ENCODE measurements at places on chromosomes 4 and X.

GRCh38 chrX:24260842-24261550 lies 52.9 kb downstream of the SUPT20HL2 start:
- DNase-seq = no peak

DNA sequence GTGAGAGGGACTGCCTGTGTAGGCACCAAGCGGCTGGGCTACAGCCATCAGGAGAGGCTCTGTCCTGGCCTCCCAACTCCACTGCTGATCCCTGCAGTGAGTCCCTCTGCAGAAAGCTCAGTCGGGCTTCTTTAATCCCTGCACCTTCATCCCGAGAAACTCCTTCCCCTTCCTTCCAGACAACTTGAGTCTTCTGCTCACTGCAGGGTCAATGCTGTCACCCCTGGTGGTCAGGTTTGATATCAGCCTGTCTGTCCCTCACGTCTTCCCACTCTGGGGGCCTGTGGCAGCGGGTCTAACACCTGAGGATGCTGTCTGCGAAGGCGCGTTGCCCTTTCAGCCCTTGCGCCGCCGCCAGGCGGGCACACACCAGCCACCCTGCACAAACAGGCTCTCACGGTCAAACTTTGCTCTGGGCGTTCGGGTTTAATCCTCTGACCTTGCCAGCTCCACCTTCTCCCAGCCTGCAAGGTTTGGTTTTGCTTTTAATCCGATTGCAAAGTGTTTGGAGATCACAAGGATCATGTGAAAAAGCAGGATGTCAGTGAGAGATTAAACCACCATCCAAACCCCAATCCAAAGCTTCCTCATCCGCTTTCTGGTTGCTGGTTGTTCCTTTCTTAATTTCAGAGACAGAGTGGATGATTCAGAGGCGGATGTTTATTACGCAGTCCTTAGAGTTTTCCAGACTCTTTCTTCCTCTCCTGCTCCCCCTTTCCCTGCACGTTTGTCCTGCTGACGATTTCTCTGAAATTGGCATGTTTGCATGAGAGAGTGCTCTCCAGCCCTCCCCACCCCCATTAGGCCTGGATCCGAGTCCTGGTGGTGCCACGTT lies 74.8 kb upstream of the SLC34A2 start:
- DNase-seq = no peak

GRCh38 chrX:38558686-38559085 lies 2.7 kb upstream of the TSPAN7 start:
- no peak for DNase-seq

- no peak for DNase-seq
These were observed 86.2 kb downstream of the NPFFR2 start for GRCh38 chr4:72118017-72118416.

GRCh38 chr4:17535906-17536305 lies 20.9 kb downstream of the CLRN2 start:
- DNase-seq = no peak

DNA sequence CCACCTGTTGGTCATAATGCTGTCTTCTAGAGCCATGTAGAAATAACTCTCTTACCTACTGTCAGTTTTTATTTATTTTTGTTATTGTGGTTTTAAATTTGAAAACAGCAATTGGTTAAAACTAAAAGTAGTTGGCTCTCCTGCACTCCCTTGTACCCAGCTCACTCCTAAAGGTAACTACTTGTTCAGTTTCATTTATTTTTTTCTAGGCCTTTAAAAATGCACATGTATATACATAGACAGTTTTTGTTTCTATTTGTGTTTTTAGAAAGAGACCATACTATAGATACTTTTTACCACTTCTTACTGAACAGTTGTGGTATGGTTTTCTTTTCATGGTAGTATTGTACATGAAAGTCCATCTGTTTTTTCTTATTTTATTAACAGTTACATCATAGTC lies 16.8 kb downstream of the SMAD1 start:
- DNase-seq = no peak

GRCh38 chr4:2938906-2939305 lies 24.3 kb downstream of the NOP14 start:
- no peak for DNase-seq

DNA sequence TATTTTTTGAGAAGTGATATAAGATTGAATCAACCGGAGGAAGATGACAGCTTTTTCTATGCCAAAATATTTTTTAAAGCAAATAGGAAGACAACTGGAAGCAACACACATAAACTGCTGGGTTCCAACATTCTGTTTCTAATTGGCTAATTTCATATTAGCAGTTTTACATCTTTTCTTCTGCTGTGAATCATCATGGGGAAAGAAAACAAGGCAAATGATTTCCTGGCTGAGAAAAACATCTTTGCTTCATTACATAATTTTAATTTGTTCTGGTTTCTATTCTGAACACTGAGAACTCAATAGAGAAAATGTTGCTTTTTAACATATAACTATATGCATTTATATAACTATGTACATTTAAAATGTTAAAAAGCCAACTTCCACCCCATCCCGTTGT lies 2518.5 kb downstream of the ARAP2 start:
- DNase-seq = no peak

- no peak for DNase-seq
These were observed 457.4 kb upstream of the PCDH10 start for GRCh38 chr4:132691668-132692067.

- DNase-seq = no peak
These were observed 32.9 kb upstream of the SPRY1 start for GRCh38 chr4:123363729-123364128.

DNA sequence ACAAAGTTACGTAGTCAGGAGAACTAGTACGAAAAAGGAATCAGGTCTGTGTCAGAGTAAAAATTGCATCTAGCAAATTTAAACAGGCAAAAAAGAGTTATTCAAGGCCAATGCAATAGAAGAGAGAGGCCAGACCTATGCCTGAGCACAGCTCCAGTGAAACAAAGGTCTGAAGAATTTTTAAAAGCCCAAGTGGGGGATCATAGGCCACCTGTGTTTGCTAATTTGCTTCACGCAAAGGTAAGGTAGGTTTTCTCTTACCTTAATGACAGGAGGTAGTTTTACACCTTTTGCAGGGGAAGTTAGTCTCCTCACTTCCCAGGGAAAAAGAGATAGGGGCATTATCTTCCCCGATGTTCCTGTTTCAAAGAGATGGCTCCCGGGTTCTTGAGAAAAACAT lies 448.6 kb upstream of the TECRL start:
- DNase-seq = no peak

DNA sequence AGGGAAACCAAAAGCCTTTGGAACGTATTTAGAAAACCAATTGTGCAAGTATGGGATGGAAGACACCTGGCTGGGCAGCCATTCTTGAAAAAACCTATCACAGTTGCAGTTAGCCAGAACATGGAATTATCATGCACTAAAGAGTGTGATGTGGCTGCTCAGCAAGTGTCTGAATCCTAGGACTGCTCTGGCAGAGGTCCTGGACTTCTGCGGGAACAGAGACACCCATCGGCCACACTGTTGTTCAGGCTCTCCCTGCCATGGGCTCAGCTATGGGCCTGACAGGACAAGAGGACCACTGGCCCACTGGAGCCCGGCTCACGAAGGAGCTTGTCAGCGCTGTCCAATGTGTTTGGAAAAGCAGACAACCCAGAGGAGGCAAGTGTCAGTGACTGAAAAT lies 115.7 kb upstream of the GPC4 start:
- DNase-seq = no peak

GRCh38 chr4:15314974-15315373 lies 112.9 kb upstream of the C1QTNF7 start:
- no peak for DNase-seq

- DNase-seq = peak; percentile 98
These were observed 28.3 kb upstream of the CFAP299 start for GRCh38 chr4:80307183-80307735.

DNA sequence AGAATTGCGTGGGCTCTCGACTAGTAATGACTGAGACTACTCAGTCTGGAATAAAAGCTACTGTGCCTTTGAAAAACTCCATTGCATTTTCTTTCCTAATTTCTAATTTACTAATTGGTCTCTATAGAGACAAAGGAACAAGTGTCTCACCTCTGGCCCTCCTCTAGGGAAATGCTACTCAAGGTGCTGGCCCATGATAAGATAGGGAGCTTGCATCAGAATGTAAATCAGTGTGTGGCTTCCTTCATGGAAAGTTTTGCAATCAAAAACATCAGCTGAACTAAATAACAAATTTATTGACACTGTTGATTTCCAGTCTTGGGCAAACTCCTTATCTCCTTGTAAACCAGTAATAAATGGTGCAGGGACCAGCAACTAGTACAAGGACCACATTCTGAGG lies 81.8 kb downstream of the SRPX start:
- DNase-seq = no peak

GRCh38 chr4:156766846-156767245 lies 204.8 kb downstream of the PDGFC start:
- DNase-seq = no peak

- DNase-seq = no peak
These were observed 147.1 kb downstream of the CAMK2D start for GRCh38 chr4:113614414-113614813.

- DNase-seq = no peak
These were observed 196.0 kb upstream of the DCAF8L1 start for GRCh38 chrX:28177202-28177601.

DNA sequence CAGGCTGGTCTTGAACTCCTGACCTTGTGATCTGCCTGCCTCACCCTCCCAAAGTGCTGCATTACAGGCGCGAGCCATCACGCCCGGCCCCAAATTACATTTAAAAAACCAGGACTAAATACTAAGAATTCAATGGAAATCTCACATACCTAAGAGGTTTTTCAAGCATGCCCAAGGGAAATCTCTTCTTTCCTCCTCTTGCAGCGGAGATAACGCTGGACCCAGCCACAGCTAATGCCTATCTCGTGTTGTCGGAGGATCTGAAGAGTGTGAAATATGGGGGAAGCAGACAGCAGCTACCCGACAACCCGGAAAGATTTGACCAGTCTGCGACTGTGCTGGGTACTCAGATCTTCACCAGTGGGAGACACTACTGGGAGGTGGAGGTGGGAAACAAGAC lies 7.4 kb downstream of the TRIML1 start:
- no peak for DNase-seq

DNA sequence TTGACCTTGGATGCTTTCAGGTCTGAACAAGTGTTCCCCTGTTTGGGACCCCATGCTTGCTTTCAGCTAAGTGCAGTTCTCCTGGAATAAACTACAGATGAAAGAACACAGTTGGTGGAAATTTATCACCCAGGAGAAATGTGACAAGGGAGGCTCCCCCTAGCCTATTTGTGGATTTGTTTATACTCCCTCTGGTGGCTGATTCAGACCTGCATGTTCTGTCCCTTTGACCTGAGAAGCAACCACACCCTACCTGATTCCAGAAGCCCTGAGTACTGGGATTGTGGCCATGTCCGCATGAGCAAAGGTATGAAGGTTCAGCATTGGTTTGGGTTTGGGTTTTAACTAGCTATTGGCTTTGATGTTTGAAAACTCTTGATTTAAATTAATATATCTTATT lies 440.9 kb downstream of the MID1IP1 start:
- no peak for DNase-seq

DNA sequence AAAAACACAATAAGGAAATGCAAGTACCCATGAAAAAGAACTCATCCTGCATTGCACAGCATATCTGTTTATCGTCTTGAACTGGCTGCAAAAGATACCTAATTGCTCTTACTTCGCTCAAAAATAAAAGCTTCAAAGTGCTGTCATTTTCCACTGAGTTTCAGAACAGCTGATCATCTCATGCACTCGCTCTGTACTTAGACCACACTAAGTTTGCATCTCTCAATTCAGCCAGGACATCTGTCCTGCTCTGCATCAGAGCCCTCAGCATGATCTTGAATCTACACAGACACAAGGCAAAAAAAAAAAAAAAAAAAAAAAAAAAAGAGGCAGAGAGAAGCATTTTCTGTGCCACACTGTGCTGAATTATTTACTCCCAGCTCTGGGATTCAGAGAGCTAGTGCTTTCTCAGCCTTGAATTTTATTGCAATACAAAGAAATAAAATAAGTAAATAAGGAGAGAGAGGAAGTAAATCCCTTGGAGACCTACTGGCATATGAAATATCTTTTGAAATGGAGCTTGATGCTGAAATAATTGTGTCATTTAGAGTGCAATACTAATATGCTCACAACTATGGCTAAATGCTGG lies 81.3 kb downstream of the PPP1R2C start:
- DNase-seq = no peak

DNA sequence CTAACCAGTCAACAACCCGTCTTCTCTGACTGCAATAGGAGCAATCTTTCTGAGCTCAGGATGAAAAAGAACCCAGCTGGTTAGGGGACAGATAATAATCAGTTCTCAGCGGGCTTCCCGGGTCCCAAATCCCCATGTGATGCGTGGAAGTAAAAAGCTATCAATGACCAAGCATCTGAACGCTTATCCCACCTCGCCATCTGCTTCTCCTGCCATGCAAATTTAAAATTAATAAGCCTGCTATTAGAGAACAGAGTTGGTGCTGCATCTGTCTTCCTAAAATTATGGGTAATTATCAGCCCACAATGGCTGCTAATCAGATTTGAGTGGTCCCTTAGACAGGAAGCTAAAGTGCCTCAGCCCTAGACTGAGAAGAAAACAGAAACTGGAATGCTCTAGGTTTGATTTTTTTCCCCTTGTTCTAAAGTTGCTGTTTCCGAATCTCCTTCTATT lies 37.5 kb downstream of the AFAP1 start:
- no peak for DNase-seq

DNA sequence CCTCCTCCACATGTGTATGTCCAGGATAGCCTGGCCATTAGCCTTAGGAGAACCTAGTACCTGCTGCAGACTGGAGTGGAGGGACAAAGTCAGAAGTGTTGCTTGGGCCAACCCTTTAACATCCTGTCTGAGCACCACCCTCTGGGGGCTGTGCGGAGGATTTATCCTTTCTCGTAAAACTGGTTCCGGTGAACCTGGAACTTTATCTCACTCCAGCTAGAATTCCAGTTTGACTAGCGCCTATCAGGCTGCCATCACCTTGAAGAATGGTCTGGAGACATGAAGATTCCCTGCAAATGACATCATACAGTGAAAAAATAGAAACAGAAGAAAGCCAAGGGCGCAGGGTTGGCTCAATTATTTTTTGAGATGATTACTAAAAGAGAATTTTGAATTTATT lies 4.0 kb downstream of the TCEAL8 start:
- no peak for DNase-seq

DNA sequence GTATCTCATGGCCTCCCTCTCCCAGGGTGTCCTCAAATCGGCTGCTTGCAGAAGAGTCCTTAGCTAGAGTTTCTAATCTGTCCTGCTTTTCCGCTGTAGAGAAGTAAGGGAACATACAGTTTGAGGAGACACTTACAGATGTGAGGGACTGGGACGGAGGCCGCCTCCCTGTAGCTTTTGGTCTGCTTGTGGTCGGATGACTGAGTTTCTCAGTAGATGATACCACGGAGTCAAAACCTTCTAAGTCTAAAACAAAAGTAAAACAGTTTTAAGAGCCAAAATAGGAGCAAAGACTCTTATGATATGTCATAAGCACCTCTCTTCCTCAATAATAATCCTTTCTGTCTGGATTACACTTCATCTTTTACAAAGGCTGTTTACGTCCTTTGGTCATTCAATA lies 34.5 kb upstream of the MAP3K15 start:
- no peak for DNase-seq

DNA sequence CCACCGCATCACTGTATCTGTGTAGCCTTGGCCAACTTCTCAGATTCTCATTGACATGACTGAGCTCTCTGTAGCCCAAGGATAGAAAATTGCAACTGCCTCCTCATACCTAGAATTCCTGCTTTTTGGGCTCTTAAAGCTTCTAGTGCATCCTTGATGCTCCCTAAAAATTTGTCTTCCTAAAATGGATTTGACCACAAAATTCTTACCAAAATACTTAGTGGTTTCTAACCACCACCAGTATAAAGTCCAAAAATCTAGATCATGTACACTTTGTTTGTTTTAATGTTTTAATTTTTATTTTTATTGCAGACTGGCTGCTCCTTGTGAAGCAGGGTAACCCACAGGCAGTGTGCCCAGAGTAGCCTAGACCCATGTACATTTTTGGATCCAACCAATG lies 75.5 kb downstream of the TBC1D9 start:
- no peak for DNase-seq
